ENCODE measurements at places on chromosomes 1 and 21.

DNA sequence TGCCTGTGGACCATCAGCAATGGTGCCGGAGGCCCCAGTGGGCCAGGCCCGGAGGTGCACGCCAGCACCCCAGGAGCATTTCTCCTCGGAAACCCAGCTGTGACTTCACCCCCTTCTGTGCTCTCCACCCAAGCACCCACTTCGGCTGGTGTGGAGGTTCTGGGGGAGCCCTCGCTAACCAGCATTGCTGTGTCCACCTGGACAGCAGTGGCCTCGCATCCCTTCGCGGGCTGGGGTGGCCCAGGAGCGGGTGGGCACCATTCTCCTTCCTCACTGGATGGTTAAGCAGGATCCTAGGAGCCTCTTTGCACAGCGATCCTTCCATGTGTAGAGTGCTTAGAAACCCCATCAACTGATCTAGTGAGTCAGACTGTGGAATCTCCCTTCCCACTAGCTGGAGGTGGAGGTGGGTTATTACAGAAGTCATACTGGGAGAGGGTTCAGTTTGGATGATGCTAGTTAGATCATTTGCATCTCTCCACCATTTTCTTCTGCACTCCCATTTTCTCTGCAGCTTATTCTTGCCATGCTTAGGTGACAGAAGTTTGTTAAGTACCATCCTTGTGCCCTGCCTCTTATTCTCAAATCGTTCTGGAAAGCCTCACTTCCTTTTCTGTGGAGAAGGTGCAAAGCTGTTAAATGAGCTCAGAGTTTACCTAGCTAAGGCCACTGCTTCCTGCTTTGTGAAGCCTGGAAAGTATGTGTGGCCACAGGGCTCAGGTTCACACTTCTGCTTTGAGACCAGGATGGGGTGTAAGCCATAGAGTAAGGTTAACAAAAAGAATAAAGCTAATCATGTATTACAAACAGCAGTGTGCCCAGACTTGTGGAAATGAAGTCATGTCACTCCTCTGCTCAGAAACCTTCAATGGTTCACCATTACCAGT, 32.3 kb downstream of the TBX19 start:
- DNase-seq, result no peak

GRCh38 chr1:197307551-197307950, 39.5 kb downstream of the CRB1 start:
- no peak for DNase-seq

- DNase-seq, result no peak
Measured at GRCh38 chr21:18772404-18772803, 368.8 kb upstream of the TMPRSS15 start.

GRCh38 chr21:42398436-42399028, 2.7 kb upstream of the TMPRSS3 start:
- no peak for DNase-seq

DNA sequence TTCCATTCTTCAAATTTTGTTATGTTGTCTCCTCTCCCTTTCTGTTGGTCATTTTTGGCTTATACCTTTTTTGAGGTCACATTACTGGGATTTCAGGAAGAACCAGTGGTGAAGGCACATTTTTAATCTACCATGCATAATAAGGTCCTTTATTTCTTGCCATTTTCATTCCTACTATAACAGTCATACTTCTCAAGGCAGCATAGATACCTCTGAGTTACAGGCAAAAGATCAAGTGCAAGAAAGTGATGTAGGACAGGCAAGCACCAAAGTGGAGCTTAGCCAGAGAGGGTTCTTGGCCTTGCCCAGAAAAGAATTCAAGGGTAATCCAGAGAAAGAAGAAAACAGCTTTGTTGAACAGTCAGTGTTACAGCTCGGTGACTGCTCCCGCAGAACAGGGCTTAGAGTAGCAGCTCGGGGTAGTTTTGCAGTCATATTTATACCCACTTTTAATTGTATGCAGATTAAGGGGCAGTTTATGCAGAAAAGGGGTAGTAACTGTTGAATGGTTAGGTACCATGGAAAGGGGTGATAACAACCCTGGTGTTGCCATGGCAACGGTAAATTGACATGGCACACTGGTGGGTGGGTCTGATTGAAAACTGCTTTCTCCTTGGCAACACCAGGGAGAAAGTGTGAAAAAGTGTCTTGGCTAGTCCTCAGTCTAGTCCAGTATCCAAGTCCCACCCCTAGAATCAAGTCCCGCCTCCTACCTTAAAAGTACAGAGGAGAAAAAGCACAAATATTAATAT, 39.6 kb upstream of the DOCK7 start:
- DNase-seq, result no peak

DNA sequence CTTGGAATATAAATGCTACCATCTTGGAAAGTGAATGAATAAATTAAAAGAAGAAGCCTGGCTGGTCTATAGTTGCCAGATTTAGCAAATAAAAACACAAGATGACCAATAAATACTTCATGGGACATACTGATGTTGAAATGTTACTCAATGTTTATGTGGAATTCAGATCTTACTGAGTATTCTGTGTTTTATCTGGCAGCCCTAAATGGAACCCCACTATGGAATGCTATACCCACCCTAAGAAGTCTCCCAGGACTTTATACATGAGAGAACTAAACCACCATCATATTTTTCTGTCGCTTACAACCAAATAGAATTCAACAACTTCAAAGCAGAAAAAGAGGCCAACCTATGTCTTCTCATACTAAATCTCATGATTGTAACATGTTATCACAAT, 177.6 kb upstream of the HMCN1 start:
- DNase-seq, result no peak

DNA sequence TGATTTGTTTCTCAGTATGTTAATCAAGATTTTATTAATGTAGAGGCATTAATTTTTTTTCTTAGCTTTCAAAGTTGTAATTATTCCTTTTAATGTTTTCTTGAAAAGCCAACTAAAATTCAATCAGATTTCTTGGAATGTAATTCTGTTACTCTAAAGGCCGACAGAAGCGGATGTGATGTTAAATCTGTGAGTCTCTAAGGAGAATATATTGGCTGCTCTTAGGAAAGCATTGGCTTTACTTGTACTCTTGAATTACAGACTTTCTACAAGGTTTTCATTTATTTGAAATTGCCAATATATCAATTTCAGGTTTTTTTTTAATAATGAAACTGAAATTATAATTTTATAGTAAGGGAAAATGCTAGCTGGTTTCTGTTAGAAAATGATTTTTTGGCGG, 29.2 kb downstream of the RRP15 start:
- DNase-seq, result no peak

DNA sequence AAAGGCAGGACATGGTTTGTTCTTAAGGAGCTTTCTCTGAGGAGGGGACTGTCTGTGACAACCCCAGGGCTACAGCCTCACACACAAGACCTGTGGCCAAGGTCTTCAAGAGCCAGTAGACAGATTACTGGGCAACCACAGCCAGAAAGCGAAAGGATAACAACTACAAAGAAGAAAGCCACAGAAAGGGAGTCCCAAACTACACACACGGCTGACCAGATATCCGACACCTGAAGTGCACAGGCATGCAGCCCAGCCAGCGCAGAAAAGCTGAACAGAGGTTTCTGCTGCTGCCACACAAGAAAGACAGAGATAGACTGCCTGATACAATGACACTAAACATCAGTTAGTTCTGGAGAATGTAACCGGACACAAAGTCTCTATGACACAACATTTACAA, 21.4 kb upstream of the NADK start:
- no peak for DNase-seq

DNA sequence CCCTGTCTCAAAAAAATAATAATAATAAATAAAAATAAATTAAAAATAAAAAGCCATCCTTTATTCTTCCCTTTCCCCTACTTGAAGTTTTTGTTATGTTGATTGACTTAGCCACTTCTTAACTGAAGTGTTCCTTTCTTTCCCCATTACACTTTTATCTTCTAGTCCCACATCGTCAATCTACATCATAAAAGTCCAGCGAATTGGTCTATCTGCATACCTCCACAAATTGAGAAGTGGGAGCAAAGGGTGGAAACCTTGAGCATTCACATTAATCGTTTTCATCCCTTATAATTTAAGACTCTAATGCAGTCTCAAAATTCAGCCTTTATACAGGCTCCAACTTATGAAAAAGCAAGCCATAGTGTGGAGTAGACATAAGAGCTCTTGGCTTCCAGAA, 6.5 kb upstream of the ZYG11A start:
- no peak for DNase-seq

- DNase-seq, result no peak
Measured at GRCh38 chr1:218557731-218558130, 212.6 kb downstream of the TGFB2 start.

- no peak for DNase-seq
Measured at GRCh38 chr1:87963556-87963955, 634.9 kb downstream of the LMO4 start.

DNA sequence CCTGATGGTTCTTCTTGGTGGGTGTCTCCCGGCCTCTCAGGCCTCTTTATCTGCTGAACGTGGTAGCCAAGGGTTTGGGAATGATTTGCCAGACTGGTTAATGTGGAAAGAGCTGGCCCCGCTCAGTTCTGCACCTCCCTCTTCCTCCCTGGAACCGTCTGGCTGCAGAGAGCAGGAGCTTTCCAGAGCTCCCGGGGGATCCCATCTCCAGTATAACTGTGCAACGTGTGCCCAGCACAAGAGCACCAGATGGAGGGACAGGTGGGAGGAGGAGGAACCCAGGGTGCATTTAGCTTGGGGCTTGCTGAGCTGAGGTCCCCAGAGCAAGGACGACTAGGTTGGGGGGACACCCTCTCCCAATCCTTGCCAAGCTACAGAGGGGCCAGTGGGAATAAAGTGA, 5.0 kb downstream of the TFF1 start:
- DNase-seq, result no peak

- DNase-seq, result no peak
Measured at GRCh38 chr1:67888216-67889106, 55.2 kb upstream of the GNG12 start.

DNA sequence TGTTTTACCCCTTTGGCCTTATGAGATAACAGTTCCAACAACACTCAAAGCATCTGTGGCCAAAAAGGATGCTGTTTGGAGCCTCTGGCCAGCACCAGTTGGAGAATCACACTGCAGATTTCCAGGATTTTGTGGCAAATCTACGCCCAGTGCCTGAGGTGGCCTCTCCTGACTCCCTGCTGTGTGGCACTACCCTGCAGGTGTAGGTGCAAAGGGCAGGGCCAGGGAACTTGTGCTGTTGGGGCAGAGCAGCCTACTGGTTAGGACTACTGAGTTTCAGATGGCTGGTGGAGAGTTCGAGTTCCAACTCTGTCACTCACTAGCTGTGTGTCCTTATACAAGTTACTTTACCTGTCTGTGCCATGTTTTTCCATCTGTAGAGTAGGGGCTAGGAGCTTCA, 170.5 kb downstream of the PTPRU start:
- no peak for DNase-seq

Data from activated T-cell treated with anti-CD3 and anti-CD28 coated beads for 4 hours (primary cell).